ENCODE measurements at places on chromosomes 3 and 15.

- DNase-seq: no peak
Observed at GRCh38 chr3:169242708-169243513, 420.6 kb downstream of the MECOM start.

GRCh38 chr3:154584974-154585373, 155.0 kb upstream of the GPR149 start:
- no peak for DNase-seq

DNA sequence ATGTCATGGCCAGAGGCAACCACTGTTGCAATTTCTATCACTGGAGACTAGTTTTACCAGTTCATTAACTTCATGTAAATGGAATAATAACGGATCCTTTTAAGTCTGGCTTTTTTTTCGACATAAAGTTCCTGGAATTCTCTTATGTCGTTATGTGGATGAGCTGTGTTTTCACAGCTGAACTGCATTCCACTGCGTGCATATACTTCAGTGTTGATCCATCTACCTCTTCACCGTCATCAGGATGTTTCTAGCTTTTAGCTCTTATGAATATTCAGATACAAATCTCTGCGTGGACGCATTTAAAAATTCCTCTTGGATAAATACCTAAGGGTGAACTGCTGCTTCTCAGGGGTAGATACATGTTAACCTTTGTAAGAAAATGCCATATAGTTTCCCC, 15.6 kb upstream of the CYFIP1 start:
- no peak for DNase-seq

- DNase-seq: no peak
Observed at GRCh38 chr3:30786365-30786764, 108.1 kb downstream of the GADL1 start.

- peak; percentile 22 for DNase-seq
Observed at GRCh38 chr3:181210275-181210674, 220.7 kb upstream of the DNAJC19 start.

DNA sequence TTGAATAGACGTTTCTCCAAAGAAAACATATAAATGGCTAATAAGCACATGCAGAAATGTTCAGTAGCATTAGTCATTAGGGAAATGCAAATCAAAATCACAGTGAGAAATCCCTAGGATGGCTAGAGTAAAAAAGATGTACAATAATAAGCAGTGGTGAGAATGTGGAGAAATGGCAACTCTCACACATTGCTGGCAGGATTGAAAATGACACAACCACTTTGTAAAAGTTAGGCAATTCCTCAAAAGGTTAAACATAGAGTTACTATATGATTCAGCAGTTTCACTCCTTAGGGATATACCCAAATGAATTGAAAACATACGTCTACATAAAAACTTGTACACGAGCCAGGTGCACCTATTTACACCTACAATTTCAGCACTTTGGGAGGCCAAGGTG, 108.7 kb downstream of the ITPR1 start:
- DNase-seq: no peak

- DNase-seq: no peak
Observed at GRCh38 chr3:163773136-163773535, 1305.2 kb downstream of the SI start.

DNA sequence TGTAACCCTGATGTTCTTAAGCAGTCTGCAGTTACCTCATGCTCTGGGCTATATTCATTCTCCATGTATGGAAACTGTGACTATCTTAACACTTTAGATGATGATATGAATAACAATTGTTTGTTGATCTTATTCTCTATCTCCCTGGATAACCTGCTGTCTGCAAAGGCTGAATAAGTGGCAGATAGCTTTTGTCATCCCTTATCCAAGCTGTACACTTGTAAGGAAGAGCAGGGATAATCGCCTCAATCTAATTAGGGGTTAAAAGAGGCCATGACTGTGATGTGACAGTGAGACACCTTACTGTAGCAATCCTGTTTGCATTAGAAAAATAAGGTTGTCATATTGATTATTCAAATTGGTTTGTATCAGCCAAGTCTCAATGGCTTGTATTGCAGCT, 123.9 kb downstream of the RSRC1 start:
- no peak for DNase-seq

GRCh38 chr15:33671456-33671855, 296.8 kb upstream of the CHRM5 start:
- DNase-seq: no peak

GRCh38 chr15:56969265-56969895, 50.9 kb downstream of the TCF12 start:
- no peak for DNase-seq

DNA sequence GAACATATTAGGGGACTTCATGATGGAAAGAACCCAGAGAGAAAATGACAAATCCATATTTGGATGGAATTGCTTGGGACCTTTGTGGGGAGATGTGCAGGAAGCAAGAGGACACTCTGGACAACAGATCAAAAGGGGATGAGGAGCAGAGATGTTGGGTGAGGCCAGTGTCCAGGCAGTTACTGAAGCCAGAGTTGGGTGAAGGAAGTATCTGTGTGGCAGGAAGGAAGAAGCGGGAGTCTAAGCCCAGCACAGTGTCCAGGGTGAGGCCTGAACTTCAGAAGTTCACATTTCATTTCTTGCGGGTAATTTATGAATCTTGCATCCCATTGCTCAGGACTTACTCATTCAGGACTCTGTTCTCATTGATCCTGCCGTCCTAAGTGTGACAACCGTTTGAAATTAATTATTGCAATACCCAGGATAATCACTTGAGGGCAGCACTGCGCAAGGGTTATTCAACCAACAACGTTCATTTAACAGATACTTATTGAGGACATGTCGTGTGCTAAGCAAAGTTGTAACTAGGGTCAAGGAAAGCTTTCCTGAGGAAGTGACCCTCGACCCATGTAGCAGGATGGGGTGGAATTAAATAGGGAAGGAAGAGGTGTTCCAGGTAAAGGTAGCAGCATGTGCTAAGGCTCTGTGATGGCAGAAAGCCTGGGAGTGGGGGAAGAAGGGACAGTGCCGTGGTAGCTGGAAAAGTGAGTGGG, 61.3 kb upstream of the CMTM8 start:
- peak; percentile 38 for DNase-seq

DNA sequence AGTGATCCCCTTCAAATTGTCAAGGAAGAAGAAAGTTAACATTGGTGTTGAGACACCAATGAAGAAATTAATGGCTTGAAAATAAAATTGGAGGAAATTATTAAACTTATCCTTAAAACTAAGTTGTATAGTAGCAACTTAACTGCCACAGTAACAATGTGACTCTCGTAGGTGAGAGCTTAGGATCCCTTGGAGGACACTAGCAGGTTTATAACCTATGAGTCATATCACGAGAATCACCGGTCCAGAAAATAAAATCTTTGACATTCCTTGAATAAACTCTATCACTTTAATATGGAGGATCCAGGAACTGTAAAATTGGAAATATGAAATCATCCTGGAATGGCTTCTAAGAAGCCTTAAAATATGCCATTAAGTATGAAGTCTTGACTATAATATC, 2.1 kb downstream of the GHSR start:
- DNase-seq: no peak

DNA sequence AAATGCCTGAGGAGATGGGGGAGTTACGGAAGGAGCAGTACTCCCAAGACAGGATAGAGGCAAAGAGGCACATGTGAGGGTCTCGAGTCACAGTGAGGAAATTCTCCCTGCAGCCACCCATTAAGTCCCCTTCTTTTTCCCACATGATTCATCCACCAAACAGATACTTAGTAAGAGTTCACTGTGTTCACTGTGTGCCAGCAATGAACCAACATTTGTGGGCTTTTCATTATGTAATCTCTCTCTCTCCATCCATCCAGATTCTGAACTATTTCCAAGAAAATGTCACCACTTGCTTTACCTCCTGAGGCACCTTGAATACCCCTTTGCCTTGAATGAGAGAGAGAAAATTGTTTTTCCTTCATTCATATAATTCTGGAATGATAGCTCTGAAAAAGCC, 24.6 kb upstream of the LRRFIP2 start:
- no peak for DNase-seq

DNA sequence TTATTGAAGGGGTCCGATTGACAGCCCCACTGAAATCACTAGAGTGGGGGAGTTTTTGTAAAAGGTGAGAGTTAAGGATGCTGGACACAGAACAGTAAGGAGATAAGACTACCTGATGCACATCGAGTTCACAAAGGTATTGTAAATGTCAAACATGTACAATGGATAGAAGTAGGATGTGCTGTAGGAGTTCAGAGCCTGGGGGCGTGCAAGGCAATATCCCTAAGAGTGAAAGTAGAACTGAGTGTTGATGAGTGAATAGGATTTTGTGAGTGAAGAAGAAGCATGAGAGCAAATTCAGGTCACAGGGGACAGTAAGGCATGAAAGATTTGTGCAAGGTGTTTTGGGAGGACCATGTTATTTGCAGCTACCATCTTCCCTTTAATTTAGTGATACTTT, 21.5 kb downstream of the DOCK3 start:
- DNase-seq: no peak

DNA sequence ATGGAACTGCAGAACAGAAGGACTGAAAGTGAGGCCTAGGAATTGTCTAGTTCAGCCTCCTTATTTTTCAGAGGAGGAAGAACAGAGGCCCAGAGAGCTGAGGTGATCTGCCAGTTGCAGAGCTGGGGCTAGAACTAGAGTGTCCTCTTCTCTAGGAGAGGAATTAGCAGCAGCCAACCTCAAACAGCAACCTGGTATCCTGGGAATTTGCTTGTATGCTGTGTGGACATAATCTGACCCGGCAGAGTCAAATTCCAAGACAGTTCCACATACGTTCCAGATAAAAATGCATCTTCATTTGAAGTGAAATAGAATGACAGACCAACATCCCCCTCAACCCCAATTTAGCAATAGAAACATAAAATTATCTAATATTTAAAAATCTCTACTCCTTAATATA, 13.5 kb upstream of the TSC22D2 start:
- DNase-seq: no peak

DNA sequence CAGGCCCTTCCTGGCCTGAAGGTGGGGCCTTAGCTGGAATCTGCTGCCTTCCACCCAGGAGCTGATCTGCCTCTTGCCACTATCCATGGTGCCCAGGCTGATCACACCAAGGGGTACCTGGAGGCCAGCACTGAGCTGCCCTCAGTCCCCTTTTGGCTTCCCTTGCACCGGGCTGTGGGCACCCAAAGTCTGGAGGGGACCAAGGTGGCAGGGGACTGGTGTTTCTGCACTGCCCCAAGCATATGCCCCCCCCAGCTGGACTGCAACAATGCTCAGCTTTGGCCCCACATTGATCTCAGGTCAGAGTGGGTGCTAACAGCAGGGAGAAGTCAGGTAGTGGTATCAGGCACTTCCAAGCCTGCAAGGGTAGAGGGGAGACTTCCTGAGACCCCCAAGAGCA, 902.6 kb upstream of the EPHA6 start:
- no peak for DNase-seq

GRCh38 chr15:35458176-35458856, 87.6 kb downstream of the DPH6 start:
- DNase-seq: no peak

GRCh38 chr3:124075753-124076152, 83.8 kb upstream of the ROPN1 start:
- DNase-seq: no peak

- no peak for DNase-seq
Observed at GRCh38 chr15:55942332-55942731, 51.1 kb downstream of the NEDD4 start.

DNA sequence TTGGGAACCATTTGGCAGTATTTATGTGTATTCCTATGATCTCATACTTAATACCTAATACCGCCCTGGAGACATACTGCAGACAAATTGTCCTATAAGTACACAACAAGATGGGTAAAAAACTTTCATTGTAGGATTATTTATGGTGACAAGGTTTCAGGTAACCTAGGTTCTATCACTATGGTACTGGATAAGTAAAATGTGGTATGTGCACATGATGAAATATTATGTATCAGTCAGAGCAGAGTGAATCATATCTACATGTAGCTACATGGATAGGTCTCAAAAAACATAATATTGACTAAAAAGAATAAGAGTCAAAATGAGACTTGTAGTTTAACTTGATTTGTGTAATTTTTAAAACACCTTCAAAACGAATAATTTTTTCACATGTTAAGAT, 147.8 kb downstream of the LEKR1 start:
- no peak for DNase-seq

GRCh38 chr3:126111566-126112475, 27.9 kb upstream of the SLC41A3 start:
- DNase-seq: no peak

DNA sequence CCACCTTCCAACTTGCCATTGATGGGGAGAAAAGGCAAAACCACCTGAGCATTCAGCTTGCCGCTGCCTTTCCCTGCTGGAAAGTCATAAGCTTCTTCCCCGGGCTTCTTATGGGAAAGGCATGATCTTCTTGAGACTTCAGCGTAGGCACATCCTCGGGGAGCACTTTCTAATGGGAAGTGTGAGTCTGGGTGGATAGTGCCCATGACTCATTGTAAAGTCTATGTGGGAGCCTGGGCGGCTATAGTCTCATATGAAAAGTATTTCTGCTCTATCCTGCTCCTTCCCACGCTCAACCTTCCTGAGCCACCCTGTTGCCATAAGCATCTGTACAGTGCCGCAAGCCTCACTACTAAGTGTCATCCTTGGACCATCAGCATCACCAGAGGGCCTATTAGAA, 309.9 kb upstream of the THBS1 start:
- no peak for DNase-seq

- no peak for DNase-seq
Observed at GRCh38 chr3:139935866-139936817, 1.2 kb downstream of the CLSTN2 start.

GRCh38 chr3:56366641-56367162, 101.6 kb downstream of the ERC2 start:
- DNase-seq: no peak

- no peak for DNase-seq
Observed at GRCh38 chr3:125128861-125129501, 73.2 kb upstream of the HEG1 start.

GRCh38 chr3:138479438-138479863, 45.0 kb downstream of the ESYT3 start:
- DNase-seq: peak; percentile 56

DNA sequence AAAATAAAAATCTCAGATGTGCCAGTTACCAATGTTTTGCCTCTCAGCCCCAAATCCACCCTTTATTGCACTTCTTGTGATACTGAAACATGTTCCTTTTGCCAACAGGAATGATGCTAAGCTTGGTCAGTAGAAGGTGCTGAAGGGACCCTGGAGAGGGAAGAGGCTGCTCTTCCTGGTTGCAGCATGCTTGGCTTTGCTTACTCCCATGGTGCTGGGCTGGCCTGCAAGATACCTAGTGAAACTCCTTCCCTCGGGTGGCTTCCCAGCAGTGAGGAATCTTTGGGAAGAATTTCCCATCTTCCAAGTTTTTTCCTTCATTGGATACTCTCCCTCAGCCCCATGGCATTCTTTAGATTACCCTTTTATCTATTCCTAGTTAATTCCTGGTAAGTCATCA, 151.8 kb upstream of the TGFBR2 start:
- DNase-seq: no peak

GRCh38 chr15:80906159-80906766, 83.4 kb downstream of the MESD start:
- no peak for DNase-seq

- DNase-seq: no peak
Observed at GRCh38 chr3:9157651-9158362, 91.6 kb downstream of the SRGAP3 start.

GRCh38 chr3:40024526-40024925, 215.1 kb downstream of the MYRIP start:
- no peak for DNase-seq

GRCh38 chr3:90091549-90091948, 984.1 kb downstream of the EPHA3 start:
- DNase-seq: peak; percentile 28

GRCh38 chr15:83890587-83890986, 236.7 kb downstream of the ADAMTSL3 start:
- DNase-seq: no peak

- DNase-seq: no peak
Observed at GRCh38 chr3:98952404-98952803, 50.9 kb upstream of the DCBLD2 start.

GRCh38 chr3:169454823-169455222, 208.7 kb downstream of the MECOM start:
- no peak for DNase-seq
